Upper lobe of right lung (tissue), 1 donor: ENCODE measurements at places on chromosomes 5 and 9. TPM values are rescaled to one million over a fixed set of nuclear protein-coding genes. Genes with fewer than 3 reads are reported as not detected.
A peak's percentile ranks its signal among the peaks of the same experiment; 100 is the strongest.

PTRH1 gene
- 8.0 TPM for total RNA-seq

ZBTB5 gene
- 10.1 TPM for total RNA-seq

POLR3G gene
- total RNA-seq: 0.93 TPM

GLIPR2 gene
- total RNA-seq: 64.9 TPM

TMEM141 gene
- 64.4 TPM for total RNA-seq

BHMT gene
- not detected for total RNA-seq

WHRN gene
- total RNA-seq: 3.1 TPM

WDR31 gene
- 2.6 TPM for total RNA-seq

- DNase-seq: no peak
These were observed 50.4 kb upstream of the PRR16 start for GRCh38 chr5:120413686-120414085.

- no peak for DNase-seq
These were observed 388.9 kb upstream of the PAPPA start for GRCh38 chr9:115764645-115765044.

- no peak for DNase-seq
These were observed 64.3 kb upstream of the NAA35 start for GRCh38 chr9:85876628-85877027.

DNA sequence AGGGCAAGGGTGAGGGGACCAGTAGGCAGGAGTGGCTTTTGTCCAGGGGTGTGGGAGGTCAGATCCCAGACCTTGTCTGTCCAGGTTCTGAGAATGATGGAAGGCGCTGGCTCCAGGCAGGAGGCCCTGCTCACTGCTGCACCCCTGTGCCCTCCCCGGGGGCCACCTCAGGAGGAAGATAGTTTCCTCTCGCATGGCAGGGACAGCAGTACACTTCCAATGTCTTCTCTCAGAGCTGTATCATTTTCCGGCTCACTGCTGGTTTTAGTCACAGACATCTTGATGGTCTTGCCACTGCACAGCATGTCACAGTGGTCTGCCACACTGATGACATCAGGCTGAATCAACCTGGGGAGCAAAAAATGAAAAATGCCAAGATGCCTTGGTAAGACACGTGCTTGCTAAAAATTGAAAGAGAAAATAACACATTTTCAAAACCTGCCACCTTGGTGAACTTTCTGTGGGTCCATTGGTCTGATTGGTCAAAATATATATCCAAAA, 3.3 kb upstream of the SLC6A3 start:
- peak; percentile 53 for DNase-seq

DNA sequence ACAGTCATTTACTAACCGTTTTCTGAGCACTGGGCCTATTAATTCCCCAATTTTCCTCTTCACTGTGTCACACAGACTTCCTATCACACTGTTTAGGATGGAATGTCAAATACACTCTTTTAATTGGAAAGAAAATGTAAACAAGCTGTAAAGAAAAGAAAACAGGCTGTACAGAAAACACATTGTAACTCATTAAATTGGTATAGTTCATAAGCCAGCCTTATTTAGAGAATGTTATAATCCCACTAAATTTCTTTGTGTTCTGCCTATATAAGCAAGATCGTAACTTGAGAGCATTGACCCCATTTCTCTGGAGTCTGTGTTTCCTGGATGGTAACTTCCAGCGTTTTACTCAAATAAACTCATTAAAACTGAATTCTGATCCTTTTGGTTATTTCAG, 46.5 kb downstream of the TARS1 start:
- DNase-seq: no peak

DNA sequence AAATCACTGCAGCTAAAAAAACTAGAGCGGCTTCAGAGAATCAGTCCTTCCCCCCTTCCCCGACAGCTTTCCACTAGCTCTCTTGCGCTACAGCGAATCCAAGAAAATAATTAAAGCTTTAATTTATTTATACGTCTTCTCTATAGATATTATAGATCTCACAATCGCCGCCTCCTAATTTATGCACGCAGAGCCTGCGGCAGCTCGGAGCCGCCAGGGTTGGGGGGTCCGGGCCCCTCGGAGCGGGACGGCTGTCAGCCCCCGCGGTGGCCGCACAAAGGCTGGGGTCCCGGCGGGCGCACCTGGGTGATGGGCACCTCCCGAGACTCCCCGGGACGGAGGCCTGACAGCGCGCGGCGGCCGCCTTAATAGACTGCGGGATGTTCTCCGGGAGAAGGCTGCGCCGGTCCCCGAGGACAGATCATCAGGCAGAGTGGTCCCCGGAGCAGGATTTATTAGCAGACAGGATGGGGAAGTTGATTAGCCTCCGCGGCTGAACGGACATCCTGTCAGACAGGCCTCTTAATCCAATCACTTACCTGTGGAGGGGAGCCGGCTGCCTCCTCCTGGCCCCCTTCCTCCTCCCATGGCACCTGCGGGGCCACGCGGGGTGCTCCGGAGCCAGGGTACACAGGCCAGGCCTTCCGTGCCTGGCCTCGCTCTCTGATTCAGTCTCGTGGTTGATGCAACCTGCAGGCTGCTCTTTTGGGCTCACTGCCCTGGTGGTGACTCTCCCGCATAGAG, 166.8 kb downstream of the MELK start:
- no peak for DNase-seq
